ENCODE measurements at places on chromosomes 7 and 10.
A peak's percentile ranks its signal among the peaks of the same experiment; 100 is the strongest.

DNA sequence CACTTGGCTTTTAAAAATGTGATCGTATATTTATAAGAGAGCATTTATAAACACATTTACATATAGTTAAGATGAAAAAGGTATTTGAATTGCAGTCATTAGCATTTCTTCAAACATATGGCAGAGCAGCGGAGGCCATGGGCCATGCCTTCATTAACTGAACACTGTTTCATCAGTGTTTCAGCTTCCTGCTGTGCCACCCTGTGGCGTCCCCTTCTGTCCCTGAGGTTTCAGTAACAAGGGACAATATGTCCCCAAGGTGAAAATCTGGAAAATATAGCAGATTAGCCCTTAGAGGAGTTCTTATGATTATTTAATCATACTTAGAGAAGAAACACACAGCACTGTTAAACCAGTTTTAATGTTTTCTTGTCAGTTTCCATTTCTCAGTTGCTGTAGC is 577.8 kb downstream of the ETV1 start:
- DNase-seq, result no peak

- no peak for DNase-seq
Observed at GRCh38 chr7:155803418-155804376, 8.6 kb downstream of the SHH start.

- no peak for DNase-seq
Observed at GRCh38 chr10:75034131-75034512, 77.3 kb upstream of the SAMD8 start.

GRCh38 chr10:113252650-113253618 is 299.9 kb upstream of the HABP2 start:
- no peak for DNase-seq

GRCh38 chr7:17770710-17771375 is 169.5 kb downstream of the SNX13 start:
- DNase-seq, result no peak

DNA sequence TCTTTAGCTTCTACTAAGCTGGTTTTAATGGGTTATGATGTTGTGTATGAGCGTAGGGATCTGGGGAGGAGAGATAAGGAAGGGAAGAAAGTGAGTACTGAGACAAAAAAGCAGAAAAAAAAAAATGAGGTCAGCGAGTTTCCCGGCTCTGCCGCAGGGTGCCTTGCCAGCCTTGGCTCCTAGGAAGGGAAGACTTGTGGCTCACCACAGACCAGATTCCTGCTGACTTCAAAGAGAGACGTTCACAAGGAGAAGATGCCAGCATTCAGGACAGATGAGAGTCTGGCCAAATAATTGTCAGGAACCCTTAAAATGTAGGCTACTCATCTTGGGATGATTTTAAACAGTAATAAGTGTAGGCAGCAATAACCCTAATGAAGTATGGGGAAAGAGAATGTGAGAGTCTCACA is 11.4 kb upstream of the FAS start:
- peak; percentile 17 for DNase-seq

DNA sequence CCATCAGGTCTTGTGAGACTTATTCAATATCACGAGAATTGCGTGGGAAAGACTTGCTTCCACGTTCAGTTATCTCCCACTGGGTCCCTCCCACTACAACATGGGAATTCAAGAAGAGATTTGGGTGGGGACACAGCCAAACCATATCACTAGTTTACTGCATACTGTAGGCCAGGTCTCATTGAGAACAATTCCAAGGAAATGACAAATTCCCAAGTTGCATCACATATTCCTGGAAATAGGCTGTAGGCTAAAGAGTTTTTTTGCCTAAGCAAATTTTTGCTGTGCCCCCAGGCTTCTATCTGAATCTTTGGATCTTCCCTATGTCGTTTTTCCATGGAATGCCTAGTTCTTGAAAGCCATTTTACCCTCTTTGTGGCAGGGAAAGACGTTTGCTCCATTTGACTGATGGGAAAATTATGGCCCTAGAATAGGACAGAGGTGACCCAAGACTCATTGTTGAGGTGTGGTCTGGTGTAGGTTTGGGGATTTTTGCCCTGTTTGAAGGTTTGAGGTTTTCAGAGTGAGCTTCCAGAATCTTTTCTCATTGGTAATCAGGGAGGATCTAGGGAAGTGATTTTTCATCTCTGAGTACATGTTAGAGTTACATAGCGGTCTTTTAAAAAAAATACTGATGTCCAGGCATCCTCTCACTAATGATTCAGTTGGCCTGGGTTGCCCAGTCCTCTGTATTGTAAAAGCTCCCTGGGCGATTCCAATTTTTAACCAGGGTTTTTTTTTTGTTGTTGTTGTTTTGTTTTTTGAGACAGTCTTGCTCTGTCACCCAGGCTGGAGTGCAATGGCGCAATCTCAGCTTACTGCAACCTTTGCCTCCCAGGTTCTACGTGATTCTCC is 44.4 kb downstream of the TACR2 start:
- no peak for DNase-seq

DNA sequence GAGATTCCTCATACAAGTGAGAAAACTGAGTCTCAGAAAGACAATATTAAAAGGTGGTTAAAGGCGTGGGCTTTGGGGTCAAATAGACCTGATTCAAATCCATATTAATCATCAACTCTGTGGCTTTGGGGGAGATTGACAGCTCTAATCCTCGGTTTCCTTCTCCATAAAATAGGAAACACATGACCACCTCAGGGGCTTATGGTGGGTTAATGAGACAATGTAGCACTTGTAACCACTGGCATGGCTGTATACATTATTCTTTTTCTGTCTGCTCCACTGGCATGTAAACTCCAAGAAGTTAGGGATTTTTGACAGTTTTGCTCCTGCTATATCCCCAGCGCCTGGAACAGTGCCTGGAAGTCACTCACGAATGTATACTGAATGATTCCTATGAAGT is 120.8 kb upstream of the GAD2 start:
- DNase-seq, result no peak

- no peak for DNase-seq
Observed at GRCh38 chr7:132154248-132154647, 422.0 kb downstream of the PLXNA4 start.

- DNase-seq, result no peak
Observed at GRCh38 chr10:86349940-86350630, 16.5 kb downstream of the GRID1 start.

GRCh38 chr10:30645340-30645827 is 15.8 kb upstream of the LYZL2 start:
- DNase-seq, result no peak

DNA sequence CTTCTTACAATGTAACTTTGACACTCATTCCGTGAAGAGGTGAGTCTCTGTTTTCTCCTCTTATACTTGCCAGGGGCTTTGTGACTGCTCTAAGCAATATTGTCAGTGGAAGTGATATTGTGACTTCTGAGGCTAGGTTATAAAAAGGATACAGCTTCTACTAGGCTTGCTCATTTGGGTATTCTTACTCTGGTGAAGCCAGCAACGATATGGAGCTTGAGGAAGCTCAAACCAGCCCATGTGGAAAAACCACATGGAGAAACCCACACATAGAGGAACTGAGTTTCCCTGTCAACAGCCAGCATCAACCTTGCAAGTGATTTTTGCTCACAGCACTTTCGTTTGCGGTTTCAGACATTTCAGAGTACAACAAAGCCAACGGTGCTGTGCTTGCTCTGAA is 149.6 kb upstream of the SEMA3E start:
- no peak for DNase-seq

GRCh38 chr7:76225379-76225778 is 23.7 kb downstream of the SRRM3 start:
- DNase-seq, result no peak

- no peak for DNase-seq
Observed at GRCh38 chr7:127820732-127821085, 168.7 kb downstream of the SND1 start.
